ENCODE measurements at places on chromosomes 5 and 9.
A peak's percentile ranks its signal among the peaks of the same experiment; 100 is the strongest.

GRCh38 chr9:127905004-127905728 is 5.8 kb upstream of the ST6GALNAC6 start:
- DNase-seq, result peak; percentile 47

DNA sequence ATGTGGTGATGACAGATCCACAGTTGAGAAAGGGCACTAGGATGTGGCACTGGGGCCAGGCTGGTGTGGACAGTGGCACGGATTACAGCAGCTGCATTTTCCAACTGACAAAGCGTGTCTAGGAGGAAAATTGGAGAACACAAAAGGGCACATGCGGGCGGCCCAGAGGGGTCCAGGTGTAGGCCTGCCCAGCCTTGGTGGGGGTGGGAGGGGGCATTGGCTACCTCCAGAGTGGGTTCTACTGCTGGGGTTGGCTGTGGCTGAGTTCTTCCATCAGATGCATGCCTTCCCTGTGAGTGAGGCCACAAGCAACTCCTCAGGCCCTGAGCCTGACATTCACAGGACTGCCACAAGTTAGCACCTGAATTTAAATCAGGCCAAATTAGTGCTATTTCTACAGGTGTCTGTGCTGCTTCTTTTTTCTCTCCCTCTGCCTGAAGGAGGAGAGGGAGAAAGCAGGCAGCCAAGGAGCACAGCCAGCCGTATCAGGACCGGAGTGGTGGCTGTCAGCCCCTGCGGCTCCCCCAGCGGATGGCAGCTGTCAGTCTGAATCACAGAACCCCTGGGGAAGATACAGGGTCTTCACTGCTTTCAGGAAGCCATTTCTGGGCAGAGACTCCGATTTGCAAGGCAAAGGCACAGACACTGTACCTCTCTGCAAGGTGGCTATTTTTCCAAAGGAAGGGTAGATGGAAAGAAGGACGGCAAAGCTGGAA is 464.2 kb downstream of the SPOCK1 start:
- DNase-seq, result no peak

GRCh38 chr5:74993743-74994142 is 58.6 kb downstream of the GCNT4 start:
- DNase-seq, result no peak

DNA sequence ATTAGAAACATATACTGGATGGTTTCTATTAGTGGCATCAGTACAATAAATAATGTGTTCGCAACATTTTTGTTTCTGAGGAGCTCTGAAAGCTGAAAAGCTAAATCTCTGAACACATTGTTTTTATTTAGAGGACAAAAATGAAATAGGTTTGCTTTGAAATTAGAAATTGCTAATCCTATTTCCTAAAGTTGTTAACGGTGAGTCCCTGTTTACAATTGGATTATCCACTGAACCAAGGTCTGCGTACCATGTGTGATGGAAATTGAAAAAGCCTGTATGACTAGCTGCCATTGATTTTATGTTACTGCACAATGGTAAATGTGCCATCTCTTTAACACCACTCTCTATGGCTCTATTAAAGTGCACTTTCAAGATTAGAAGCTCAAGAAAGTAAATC is 297.7 kb upstream of the NUDT12 start:
- no peak for DNase-seq

DNA sequence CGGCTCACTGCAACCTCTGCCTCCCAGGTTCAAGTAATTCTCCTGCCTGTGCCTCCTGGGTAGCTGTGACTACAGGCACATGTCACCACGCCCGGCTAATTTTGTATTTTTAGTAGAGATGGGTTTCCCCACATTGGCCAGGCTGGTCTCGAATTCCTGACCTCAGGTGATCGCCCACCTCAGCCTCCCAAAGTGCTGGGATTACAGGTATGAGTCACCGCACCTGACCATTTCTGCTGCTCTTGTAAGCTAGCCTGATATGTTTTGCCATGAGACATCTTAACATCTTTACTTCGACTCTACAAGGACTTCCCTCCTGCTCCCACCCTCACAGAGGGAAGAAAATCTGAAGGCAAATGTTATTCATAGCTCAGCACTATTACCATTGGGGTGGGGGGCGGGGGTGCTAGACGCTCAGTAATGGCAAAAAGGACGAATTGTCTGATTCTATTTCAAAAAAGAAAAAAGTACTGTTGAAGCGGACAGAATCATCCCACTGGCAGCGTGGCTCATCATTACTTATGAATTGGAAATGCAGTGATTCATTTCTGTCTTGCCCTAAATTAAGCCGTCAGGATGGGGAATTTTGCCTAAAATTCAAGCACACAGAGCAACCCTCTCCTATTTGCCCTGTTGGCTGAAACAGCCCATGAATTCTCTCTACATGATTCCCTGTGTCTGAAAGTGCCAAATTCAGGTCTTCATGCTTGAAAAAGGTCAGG is 46.4 kb upstream of the WWC1 start:
- DNase-seq, result no peak

DNA sequence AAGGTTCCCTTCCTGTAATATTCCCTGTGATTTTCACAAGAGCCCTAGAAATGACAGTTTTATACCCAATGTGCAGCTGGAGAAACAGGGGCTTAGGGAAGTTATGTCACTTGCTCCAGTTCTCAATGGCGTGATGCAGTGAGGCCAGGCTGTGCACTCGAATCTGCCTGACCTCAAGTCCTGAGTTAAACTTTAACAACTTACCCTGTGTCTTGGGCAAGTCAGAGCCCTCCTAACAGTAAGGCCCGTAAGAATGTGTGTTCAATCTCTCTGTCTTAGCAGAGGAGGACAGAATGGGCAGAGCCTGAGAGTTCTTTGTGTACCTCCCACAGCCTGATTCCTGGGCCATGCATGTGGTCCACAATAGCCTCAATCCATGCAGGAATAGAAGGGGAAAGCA is 181.1 kb downstream of the TRIM32 start:
- DNase-seq, result no peak

DNA sequence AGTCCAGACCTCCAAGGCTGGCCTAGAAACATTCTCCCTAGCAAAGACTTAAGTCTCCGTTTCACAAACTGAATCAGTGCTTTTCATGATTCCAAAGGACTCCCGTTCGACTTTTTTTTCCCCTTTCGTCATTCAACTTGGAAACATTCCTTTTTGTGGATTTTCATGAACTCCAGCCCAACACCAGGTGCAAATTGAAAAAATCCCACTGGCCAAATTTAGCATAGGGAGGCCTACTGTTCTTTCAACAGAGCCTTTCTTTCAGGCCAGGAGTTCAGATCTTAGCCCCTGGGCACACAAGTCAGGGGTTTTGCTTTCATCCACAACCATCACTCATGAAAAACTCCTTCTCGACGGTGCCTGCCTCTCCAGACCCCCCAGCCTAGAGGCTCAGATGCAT is 285.3 kb downstream of the PIK3R1 start:
- DNase-seq, result no peak

- no peak for DNase-seq
Observed at GRCh38 chr5:34507933-34508332, 148.2 kb upstream of the RAI14 start.

- no peak for DNase-seq
Observed at GRCh38 chr5:64874753-64875152, 106.0 kb downstream of the CWC27 start.

- no peak for DNase-seq
Observed at GRCh38 chr9:97831843-97832636, 21.0 kb upstream of the FOXE1 start.

- no peak for DNase-seq
Observed at GRCh38 chr9:30060976-30061375, 2323.5 kb upstream of the ACO1 start.

DNA sequence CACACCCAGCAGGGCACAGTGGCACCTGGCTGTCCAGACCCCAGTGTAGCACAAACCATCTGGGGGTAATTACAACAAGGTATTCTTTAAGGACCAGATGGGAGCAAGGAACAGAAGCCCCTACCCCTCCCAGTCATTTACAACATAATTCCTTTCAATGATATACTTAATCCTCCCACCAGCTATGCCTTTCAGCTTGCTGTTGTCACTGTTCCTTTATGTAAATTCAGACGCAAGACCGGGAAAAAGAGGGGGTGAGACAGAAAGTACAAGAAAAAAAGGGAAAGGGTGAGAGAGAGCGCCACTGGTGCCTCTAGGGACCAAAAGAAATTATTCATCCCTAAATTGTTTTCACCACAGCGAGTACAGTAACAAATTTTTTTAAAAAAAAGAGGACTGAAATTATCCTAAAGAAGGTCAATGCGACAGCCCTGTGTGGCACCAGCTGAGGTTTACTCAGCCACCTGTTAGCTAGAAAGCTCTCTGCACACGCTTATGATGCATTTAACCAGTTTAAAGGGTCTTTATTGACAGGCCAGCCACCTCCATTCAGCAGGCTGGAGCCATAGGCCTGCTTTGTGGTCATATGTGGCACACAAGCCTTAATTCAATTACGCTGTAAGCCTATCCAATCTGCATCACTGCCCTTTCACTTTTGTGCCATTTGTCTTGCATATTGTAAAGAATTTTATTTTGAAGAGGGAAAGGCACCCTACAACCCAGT is 210.2 kb upstream of the ISL1 start:
- DNase-seq, result no peak

DNA sequence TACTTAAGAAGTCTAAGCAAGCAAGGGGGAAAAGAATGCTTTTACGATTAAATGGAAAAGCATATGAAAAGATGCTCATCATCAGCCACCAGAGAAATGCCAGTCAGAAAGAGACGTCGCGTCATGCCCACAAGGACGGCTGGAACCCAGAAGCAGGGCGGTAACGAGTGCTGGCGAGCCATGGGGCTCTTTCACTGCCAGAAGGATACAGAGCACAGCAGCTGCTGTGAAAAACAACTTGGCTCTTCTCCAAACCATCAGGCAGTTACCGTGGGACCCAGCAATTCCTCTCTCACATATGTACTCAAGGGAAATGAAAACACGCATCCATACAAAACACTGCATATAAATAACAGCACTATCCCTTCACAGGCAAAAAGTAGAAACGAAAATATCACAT is 95.5 kb downstream of the CAMSAP1 start:
- no peak for DNase-seq

DNA sequence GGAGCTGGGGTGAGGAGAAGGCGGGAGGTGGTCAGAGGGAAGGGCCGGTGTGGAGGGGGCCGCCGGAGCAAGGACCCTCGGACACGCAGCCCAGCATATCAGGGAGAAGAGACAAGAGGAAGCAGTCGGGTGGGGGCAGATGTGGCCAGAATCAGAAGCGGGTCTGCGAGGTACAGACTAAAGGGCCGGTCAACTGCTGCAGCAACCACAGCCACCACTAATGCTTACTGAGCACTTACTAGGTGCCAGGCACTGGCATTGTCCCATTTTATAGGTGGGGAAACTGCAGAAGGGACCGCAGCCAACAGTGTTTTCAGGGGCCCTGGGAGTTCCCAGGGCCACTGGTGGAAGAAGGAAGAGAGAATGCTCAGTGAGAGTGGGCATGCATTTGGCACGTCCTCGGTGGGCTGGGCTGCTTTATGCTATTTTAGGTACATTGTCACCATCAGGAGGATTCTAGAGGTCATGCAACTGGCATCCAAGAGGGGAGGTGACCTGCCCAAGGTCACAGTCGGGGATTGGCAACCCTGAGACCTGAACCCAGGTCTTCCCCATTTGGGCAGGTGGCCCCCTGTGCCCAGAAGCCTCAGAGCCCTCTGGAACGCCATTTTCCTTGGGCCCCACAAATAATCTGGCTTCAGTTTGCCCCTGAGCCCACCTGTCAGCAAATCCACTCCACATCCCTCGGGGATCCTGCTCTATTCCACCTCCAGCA is 53.4 kb downstream of the DUSP1 start:
- no peak for DNase-seq

DNA sequence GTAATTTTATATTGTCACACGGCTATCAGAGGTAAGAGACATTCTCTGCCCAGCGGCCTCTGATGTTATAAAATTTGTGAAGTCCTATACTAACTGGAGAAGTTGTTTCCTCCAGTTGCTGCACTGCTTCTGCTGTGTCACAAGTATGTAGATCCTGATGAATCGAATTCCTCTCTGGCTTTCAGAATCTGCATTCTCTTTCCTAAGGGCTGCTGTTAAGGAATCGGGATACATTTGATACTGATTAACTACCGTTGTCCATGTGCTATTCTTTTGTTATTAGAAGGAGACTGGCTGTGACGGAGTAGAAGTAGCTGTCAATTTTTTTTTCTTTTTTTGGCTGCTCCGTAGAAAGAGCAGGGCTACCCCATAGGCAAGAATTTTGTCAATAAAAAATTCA is 81.7 kb upstream of the LRRC70 start:
- DNase-seq, result no peak

DNA sequence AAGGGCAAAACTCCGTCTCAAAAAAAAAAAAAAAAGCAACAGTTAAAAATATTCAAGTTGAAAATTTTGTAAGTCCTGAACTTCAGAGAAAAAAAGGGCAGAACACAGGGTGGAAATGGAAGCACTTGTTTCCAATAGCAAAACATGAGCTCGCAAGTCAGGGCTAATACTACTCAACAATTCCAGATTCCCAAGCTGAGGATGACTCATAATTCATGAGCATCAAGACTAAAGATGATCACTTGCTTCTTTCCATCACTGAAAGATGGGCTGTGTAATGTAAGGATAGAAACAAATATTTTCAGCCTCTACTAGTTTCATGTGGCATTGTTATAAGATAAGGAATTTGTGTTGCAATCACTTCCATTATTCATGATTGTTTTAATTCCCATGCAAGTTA is 33.5 kb upstream of the FST start:
- DNase-seq, result no peak
